ENCODE measurements at places on chromosomes 7 and 10. TPM values are rescaled to one million over a fixed set of nuclear protein-coding genes. Genes with fewer than 3 reads are reported as not detected.

- no peak overlapping the region for H3K27ac ChIP-seq
- DNase-seq = no peak
- H3K27me3 ChIP-seq = no peaks in the 10 kb centered on the region
- no peak overlapping the region for H3K4me3 ChIP-seq
- no peaks in the 10 kb centered on the region for H3K36me3 ChIP-seq
Measured at GRCh38 chr7:69654381-69654780, 56.1 kb downstream of the AUTS2 start.

The PTPRN2 gene
- total RNA-seq = under 0.01 TPM

The UPP1 gene
- 4.2 TPM for total RNA-seq

The DEPP1 gene
- 13.6 TPM for total RNA-seq

DNA sequence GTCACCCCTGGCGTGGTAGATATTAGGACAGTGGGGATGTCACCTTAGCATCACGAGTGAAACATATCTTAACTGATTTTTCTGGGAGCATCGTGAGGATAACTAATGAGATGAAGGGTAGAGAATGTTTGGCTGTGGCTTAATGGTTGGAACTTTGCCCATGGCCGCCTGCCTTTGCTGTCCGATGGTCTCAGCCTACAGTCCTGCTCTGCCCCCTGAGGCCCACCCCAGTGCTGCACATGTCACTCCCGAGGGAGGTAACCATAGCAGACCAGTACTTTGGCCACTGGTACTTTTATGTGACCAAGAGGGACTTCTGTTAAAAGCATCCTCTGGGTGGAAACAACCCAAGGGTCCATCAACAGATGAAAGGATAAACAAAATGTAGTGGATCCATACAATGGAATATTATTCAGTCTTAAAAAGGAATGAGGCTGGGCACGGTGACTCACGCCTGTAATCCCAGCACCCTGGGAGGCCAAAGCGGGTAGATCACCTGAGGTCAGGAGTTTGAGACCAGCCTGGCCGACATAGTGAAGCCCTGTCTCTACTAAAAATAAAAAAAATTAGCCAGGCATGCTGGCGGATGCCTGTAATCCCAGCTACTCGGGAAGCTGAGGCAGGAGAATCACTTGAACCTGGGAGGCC, 58.4 kb downstream of the TACR2 start:
- H3K27me3 ChIP-seq = no peaks in the 10 kb centered on the region
- no peak overlapping the region for H3K4me3 ChIP-seq
- DNase-seq = no peak
- peaks cover 3% of the 10 kb centered on the region for H3K36me3 ChIP-seq
- H3K27ac ChIP-seq = no peak overlapping the region
- peaks cover 21% of the 10 kb centered on the region for H3K4me1 ChIP-seq

DNA sequence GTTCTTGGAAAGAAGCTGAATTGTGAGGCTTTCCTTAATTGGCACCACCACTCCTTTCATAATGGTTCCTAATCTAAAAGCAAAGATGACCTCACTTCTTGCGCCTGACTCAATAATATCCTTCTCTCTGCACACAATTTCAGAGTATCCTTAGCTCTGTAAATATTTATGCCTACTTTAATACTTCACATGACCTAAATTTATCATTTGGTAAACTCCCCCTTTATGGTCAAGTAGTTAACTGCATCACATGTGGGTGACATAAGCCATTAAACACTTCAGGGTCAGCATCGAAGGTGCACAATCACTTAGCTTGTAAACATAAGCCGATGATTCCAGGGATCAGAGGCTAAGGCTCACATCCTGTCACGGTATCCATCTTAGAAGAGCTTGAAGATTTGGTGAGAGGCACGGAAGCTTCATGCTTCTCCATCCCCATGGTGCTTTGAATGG, 7.3 kb upstream of the RHOBTB1 start:
- 0 out of 2 replicates have a peak overlapping the region, but pooled peaks have one; percentile 0 for H3K27ac ChIP-seq
- peaks cover 5% of the 10 kb centered on the region for H3K4me1 ChIP-seq
- H3K36me3 ChIP-seq = no peaks in the 10 kb centered on the region
- peak; percentile 61 for DNase-seq
- H3K4me3 ChIP-seq = no peak overlapping the region

GRCh38 chr10:124498056-124498455, 36.4 kb downstream of the LHPP start:
- no peaks in the 10 kb centered on the region for H3K36me3 ChIP-seq
- H3K4me3 ChIP-seq = no peak overlapping the region
- no peak overlapping the region for H3K27ac ChIP-seq
- H3K4me1 ChIP-seq = no peaks in the 10 kb centered on the region
- no peak for DNase-seq
- H3K27me3 ChIP-seq = no peaks in the 10 kb centered on the region

DNA sequence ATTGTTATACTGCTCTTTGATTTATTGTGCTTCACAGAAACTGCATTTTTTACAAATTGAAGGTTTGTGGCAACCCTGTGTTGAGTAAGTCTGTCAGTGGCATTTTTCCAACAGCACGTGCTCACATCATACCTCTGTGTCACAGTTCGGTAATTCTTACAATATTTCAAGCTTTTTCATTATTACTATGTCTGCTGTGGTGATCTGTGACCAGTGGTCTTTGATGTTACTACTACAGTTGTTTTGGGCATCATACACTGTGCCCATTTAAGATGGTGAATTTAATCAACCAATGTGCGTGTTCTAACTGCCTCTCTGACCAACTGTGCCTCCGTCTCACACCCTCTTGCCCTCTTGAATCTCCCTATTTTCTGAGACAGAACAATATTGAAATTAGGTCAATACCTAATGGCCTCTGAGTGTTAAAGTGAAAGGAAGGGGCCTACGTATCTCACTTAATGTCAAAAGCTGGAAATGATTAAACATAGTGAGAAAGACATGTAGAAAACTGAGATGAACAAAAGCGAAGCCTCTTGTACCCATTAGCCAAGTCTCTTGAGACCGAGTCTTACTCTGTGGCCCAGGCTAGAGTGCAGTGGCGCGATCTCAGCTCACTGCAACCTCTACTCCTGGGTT, 20.2 kb upstream of the ASL start:
- peaks cover 7% of the 10 kb centered on the region for H3K4me1 ChIP-seq
- H3K36me3 ChIP-seq = no peaks in the 10 kb centered on the region
- no peaks in the 10 kb centered on the region for H3K27me3 ChIP-seq
- peak; percentile 73 for DNase-seq

The C10orf62 gene
- not detected for total RNA-seq

DNA sequence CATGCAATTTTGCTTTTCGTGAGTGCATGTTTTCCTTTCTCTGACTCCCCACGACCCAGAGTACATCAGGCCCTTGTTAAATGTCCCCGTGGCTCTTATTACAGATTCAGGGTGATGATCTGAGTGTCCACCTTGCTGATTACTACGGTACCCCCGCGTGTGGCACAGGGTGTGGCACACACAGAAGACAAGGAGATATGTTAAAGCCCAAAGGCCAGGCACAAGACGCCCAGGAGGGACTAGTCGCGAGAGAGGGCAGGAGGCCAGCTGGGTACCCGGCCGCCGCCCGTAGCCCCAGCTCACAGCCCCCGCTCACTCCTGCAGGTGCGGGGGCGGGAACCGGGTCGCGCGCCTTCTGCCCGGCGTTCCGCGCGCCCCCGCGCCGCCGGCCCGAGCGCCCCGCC, 281 bp upstream of the EXOC6 start:
- no peaks in the 10 kb centered on the region for H3K36me3 ChIP-seq
- DNase-seq = no peak
- no peaks in the 10 kb centered on the region for H3K27me3 ChIP-seq
- peak overlapping the region; percentile 94 for H3K4me3 ChIP-seq
- H3K4me1 ChIP-seq = peaks cover 2% of the 10 kb centered on the region

The HOXA2 gene
- 1.6 TPM for total RNA-seq

GRCh38 chr10:27360581-27361172, 120.1 kb upstream of the ACBD5 start:
- no peak overlapping the region for H3K4me3 ChIP-seq
- H3K4me1 ChIP-seq = no peaks in the 10 kb centered on the region
- no peaks in the 10 kb centered on the region for H3K27me3 ChIP-seq
- no peak overlapping the region for H3K27ac ChIP-seq

GRCh38 chr10:43038783-43039623, 37.9 kb upstream of the RET start:
- H3K27ac ChIP-seq = no peak overlapping the region
- no peaks in the 10 kb centered on the region for H3K36me3 ChIP-seq
- no peaks in the 10 kb centered on the region for H3K4me1 ChIP-seq

The MYO1G gene
- under 0.01 TPM for total RNA-seq

- H3K36me3 ChIP-seq = no peaks in the 10 kb centered on the region
- no peak overlapping the region for H3K4me3 ChIP-seq
- no peaks in the 10 kb centered on the region for H3K27me3 ChIP-seq
Measured at GRCh38 chr10:132482090-132482800, 55.3 kb upstream of the INPP5A start.

The ASB4 gene
- not detected for total RNA-seq

GRCh38 chr10:103911021-103911459, 6.9 kb downstream of the STN1 start:
- no peak overlapping the region for H3K4me3 ChIP-seq
- H3K36me3 ChIP-seq = no peaks in the 10 kb centered on the region
- DNase-seq = no peak
- peaks cover 8% of the 10 kb centered on the region for H3K4me1 ChIP-seq
- H3K27me3 ChIP-seq = no peaks in the 10 kb centered on the region

GRCh38 chr10:27625452-27626211, 120.0 kb downstream of the MKX start:
- no peak overlapping the region for H3K4me3 ChIP-seq
- H3K4me1 ChIP-seq = peaks cover 8% of the 10 kb centered on the region
- no peak for DNase-seq

DNA sequence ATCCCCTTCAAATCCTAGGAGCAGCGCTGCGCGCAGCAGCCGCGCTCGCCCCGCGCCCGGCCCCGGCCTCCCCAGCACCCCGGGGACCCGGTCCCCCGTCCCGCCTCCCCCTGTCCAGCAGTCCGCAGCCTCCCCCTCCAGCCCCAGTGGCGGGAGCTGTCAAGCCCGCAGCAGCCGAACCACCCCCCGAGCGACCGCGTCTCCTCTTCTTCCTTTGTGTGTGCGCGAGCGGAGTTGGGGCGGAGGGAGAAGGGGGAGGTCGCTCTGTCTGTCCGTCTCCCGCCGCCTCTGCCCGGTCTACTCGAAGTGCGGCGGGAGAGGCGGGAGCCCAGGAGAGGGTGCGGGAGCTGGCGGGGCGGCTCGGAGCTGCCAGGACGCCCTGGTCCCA, 375 bp upstream of the CHN2 start:
- no peaks in the 10 kb centered on the region for H3K36me3 ChIP-seq
- H3K27ac ChIP-seq = no peak overlapping the region
- DNase-seq = no peak
- peak overlapping the region; percentile 47 for H3K4me3 ChIP-seq

The IGFBP3 gene
- total RNA-seq = 272 TPM

DNA sequence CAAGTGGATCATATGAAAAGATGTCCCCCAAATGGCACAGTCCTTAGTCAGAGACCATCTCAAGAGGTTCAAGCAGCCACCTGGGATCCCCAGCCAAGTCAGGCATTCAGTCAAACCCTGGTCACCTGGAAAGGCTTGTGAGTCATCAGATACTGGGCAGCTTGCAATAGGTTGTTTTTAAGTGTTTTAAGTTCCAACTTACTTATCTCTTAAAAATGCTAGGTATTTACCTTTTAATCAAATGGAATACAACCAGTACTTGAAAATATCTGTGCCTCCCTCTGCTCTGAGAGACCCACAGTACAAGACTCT, 262.2 kb downstream of the WDR11 start:
- no peaks in the 10 kb centered on the region for H3K27me3 ChIP-seq
- H3K36me3 ChIP-seq = no peaks in the 10 kb centered on the region
- no peak overlapping the region for H3K27ac ChIP-seq
- no peaks in the 10 kb centered on the region for H3K4me1 ChIP-seq

- no peak overlapping the region for H3K27ac ChIP-seq
- H3K36me3 ChIP-seq = peaks cover 19% of the 10 kb centered on the region
- H3K4me3 ChIP-seq = no peak overlapping the region
- peak; percentile 57 for DNase-seq
- H3K27me3 ChIP-seq = no peaks in the 10 kb centered on the region
Measured at GRCh38 chr10:27513451-27514191, 9.5 kb downstream of the RAB18 start.

The BNIP3 gene
- 252 TPM for total RNA-seq

GRCh38 chr10:14124941-14125340, 205.8 kb downstream of the FRMD4A start:
- H3K36me3 ChIP-seq = no peaks in the 10 kb centered on the region
- H3K27ac ChIP-seq = no peak overlapping the region
- DNase-seq = peak; percentile 46
- peaks cover 8% of the 10 kb centered on the region for H3K4me1 ChIP-seq

The MMD2 gene
- not detected for total RNA-seq

DNA sequence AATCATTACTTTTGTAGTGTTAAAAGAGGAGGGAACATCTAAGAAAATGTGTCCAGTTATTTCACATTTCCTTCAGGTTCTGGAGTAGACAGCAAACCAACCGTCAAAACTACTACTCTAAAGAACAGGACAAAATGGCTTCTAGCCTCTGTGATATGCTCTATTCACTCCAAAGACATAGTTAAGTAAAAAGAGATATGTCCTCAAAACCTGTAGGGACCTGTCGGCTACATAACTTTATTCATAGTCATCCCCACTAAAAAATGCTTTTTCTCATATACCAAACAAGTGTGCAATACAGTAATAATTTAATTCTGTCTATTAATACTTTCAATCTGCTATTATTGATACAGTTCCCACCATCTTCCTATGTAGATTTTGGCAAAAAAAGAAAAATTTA, 642.8 kb upstream of the LRRTM3 start:
- H3K27me3 ChIP-seq = no peaks in the 10 kb centered on the region
- H3K4me1 ChIP-seq = no peaks in the 10 kb centered on the region
- no peaks in the 10 kb centered on the region for H3K36me3 ChIP-seq
- no peak for DNase-seq

DNA sequence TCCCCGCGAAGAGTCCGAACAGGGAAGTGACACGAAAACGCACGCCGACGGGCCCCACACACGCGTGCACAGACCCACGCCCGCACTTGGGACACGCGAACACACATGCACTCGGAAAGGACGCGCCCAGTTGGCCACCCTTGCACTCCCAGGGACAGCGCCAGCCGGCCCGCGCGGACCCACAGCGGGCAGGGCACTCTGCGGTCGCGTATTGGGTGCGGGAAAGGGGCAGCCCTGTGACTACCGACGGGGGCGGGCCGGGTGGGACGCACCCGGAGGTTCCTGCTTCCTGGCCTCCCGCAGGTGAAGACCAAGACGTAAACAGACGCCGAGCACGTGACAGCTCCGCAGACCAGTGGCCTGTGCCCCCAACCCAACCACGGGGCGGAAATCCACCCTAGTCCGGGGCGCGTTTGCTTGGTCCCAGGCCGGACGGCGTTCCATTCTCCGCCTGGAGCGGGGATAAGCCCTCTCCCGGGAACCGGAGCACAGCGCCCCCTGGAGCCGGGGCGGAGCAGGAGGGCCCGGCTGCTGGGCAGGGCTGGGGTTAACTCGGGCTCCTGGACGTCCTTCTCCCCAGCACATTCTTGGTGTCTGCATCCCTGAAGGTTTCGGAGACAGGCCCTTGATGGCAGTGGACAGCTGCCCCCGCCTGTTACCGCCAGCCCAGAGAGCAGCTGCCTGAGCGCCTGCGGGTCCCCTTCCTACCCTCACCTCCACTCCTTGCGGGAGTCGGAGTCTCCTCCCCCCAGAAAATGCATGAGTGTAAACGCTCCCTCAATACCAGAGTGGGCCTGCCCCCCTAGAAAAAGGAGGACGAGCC, 2.0 kb upstream of the LZTS2 start:
- DNase-seq = peak; percentile 65
- no peaks in the 10 kb centered on the region for H3K27me3 ChIP-seq
- H3K36me3 ChIP-seq = peaks cover 7% of the 10 kb centered on the region
- peak overlapping the region; percentile 95 for H3K27ac ChIP-seq
- peak overlapping the region; percentile 52 for H3K4me3 ChIP-seq

Data from IMR-90 (cell line).